ENCODE measurements at places on chromosomes 7 and 10. TPM values are rescaled to one million over a fixed set of nuclear protein-coding genes. Genes with fewer than 3 reads are reported as not detected.

The SNX13 gene
- total RNA-seq = 35.1 TPM

The KCNIP2 gene
- total RNA-seq = not detected

The SPDYE6 gene
- total RNA-seq = not detected

The TSPAN33 gene
- 0.19 TPM for total RNA-seq

The OR2A1 gene
- total RNA-seq = not detected

- DNase-seq = no peak
Observed at GRCh38 chr10:7329219-7329618, 81.6 kb downstream of the SFMBT2 start.

- DNase-seq = no peak
Observed at GRCh38 chr7:69860941-69861622, 262.8 kb downstream of the AUTS2 start.

- DNase-seq = no peak
Observed at GRCh38 chr7:23743226-23743625, 33.2 kb downstream of the STK31 start.

GRCh38 chr7:95479992-95480624 lies 5.6 kb upstream of the ASB4 start:
- no peak for DNase-seq

DNA sequence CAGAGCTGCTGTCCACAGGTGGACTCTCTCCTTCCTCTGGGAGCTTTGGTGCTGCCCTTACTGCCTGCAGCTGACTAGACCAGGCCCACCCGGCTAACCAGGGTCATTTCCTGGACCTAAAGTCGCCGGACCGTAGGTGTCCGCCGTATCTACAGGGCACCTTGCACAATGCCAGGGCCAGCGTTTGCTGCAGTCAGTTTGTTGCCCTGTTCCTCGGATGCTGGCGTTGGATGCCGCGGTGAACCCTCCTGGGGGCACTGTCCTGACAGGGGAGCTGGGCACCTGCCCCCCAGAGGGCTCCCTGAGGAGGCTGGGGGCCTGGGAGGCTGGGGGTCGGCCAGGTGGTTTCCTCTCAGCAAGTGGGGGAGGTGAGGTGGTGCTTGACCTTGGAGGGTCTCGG lies 96.6 kb downstream of the UNCX start:
- DNase-seq = no peak

DNA sequence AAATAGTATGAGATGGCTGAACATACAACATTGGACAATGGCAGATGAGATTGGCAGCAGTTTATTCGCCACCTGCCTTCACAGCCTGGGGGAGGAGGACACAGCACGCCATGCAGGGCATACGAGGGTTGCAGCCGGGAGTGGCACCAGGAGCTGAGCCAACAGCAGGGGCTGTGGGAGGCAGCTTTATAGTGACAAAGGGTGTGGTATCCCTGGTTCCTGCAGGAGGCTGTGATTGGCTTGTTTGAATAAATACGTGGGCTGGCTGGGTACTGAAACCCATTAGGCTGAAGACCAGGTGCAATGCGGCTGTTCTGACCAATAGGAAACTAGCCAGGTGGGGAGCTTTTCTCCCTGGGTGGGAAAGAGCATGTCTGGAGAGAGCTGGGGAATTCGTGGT lies 68.9 kb upstream of the LEP start:
- DNase-seq = no peak

GRCh38 chr10:93434991-93435491 lies 47.1 kb downstream of the MYOF start:
- no peak for DNase-seq

DNA sequence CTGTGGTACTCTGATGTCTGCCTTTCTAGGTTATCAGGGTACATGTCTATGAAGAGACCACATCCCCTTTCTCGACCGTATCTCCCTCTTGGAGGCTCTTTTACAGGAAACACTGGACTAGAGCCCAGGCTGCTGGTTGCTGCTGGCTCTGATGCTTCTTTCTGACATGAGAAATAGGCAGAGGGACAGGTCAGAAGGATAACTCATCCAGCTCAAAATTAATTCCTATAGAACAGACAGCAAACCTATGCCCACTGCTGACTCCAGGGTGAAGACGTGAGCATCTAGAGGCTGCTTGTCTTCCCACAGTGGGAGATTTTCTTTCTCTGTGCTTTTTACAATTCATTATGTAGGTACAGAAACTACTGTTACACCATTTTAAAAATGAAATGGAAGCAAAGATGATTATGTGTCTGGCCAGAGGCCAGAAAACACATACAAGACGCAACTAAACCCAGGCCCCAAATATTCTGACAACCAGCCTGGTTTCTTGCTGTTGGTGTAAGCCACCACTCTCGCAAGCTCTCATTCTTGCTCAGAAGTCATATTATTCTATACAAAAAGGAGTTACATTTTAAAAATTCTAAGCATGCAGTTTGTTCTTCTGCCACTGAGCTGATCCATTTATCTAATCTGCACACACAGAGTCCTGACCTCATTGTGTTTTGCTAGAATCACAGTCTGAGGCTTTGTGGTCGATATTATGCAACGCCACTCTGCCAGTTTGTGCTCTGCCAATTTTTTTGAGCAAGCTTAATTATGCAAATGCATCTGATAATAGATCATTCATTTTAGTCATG lies 424.3 kb downstream of the KIF20B start:
- DNase-seq = no peak

DNA sequence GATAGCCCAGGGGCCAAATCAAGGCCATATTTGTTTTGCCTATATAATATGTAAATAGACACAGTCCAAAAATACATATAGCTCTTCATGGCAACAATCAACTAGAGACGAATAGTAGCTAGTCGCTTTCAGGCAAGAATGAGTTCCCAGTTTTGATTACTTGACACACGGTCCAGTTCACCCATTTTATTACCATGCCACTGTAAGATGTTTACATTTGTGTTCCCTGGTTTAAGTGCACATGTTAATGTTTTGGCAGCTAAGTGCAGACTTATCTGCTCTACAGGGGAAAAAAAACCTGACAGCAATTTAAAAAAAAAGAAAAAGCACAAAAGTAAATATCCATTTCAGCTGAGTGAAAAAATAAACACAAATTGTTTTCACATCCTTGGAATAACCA lies 213.1 kb downstream of the TPK1 start:
- DNase-seq = no peak

DNA sequence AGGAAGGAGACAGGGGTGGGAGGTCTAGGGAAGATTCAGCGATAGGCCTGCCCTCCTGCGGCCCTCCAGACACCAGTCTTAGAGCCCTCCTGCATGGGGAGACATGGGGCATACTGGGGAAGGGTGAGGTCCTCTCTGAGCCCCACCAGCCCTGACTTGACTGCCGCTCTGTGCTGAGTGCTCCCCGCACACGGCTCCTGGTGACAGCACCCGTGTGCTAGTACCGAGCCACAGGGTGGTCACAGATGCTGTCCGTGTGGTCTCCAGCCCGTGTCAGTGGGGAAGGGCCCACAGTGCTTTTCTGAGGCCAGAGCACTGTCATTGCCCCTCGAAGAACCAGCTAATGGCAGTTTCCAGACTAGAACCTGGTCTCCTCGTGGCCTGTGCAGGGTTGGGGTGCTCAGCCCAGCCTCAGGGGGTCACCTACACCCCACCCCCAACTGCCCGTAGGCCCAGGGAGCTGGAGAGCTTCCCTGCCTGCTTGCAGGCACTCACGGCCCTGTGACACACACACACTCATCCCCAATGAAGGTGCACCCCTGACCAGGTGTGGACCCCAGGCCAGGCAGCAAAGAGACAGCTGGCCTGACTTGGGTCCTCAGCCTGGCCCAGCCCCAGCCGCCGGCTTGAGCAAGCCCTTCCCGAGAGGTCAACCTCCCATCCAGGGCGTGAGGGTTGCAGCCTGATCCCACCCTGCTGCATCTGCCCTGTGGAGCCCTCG lies 86.0 kb upstream of the RET start:
- no peak for DNase-seq

DNA sequence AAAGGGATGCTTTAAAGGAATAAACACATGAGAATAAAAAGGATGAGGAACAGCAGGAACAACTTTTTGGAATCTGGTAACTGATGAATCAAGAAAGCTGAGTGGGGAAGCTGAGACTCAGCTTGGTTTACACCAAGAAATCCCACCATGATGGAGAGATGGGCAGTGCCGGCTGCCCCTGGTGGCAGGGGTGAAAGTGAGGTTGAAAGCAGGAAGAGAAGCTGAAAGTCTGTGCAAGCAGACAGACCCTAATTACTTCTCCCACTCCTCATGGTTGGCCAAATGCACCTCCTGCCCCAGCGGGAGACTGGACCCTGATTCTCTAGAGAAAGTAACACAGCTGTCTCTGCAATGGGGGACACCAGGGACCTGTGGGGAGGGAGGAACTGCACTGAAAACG lies 57.6 kb upstream of the NANOS1 start:
- DNase-seq = no peak
